Mammary microvascular endothelial cell (primary cell): ENCODE measurements at places on chromosomes 13 and 19. TPM values are rescaled to one million over a fixed set of nuclear protein-coding genes. Genes with fewer than 3 reads are reported as not detected.

Gene TMEM190
- total RNA-seq = not detected in 2 replicates

Gene ZSCAN4
- total RNA-seq = not detected in 2 replicates

Gene OVOL3
- total RNA-seq = not detected in 2 replicates

Gene ZNF8
- total RNA-seq = 3.1 and 3.5 TPM in 2 replicates

Gene GNG7
- 0.25 and 0.33 TPM in 2 replicates for total RNA-seq

Gene LRRC63
- 0.44 TPM in 1 of 2 replicates, not detected in the other for total RNA-seq

Gene ZNF221
- 2.4 and 3.3 TPM in 2 replicates for total RNA-seq

Gene ZNF440
- 3.6 and 5.1 TPM in 2 replicates for total RNA-seq

Gene KLK15
- total RNA-seq = not detected in 2 replicates

Gene ZNF101
- 7.2 and 9.6 TPM in 2 replicates for total RNA-seq

Gene GNG8
- not detected in 2 replicates for total RNA-seq

Gene CYP4F12
- total RNA-seq = not detected in 2 replicates

Gene AMER2
- total RNA-seq = not detected in 2 replicates

Gene MAMSTR
- total RNA-seq = 0.67 and 1.6 TPM in 2 replicates

Gene CCDC194
- not detected in 2 replicates for total RNA-seq

Gene ATP4A
- not detected in 2 replicates for total RNA-seq

Gene CLEC11A
- total RNA-seq = 11.5 and 19.5 TPM in 2 replicates

Gene MBD3L3
- not detected in 2 replicates for total RNA-seq

Gene NEK3
- total RNA-seq = 7.9 and 10.7 TPM in 2 replicates

Gene PTPRH
- total RNA-seq = 3.1 and 5.3 TPM in 2 replicates

Gene PABPC3
- total RNA-seq = under 0.01 and 0.05 TPM in 2 replicates

Gene PCDH8
- not detected in 2 replicates for total RNA-seq

Gene C1QTNF9B
- total RNA-seq = not detected in 2 replicates

Gene B3GNT8
- total RNA-seq = 0.87 and 1.5 TPM in 2 replicates

Gene ERICH6B
- not detected in 2 replicates for total RNA-seq

Gene ZIC2
- 0.07 TPM in 1 of 2 replicates, not detected in the other for total RNA-seq

Gene MEIOSIN
- total RNA-seq = not detected in 2 replicates

Gene IRGC
- total RNA-seq = not detected in 2 replicates

Gene ZNF547
- total RNA-seq = 0.53 and 1.6 TPM in 2 replicates

Gene CABP5
- total RNA-seq = not detected in 2 replicates

Gene NTN5
- 0.07 TPM in 1 of 2 replicates, not detected in the other for total RNA-seq

Gene TTYH1
- not detected in 2 replicates for total RNA-seq

Gene FCHO1
- total RNA-seq = 0.87 and 3.3 TPM in 2 replicates

Gene TMPRSS9
- not detected in 2 replicates for total RNA-seq

Gene LINGO3
- not detected in 2 replicates for total RNA-seq

Gene ZNF419
- 4.2 and 9.5 TPM in 2 replicates for total RNA-seq

Gene FGF9
- total RNA-seq = not detected in 2 replicates

Gene NLRP5
- total RNA-seq = not detected in 2 replicates

Gene IZUMO4
- 0.20 and 0.25 TPM in 2 replicates for total RNA-seq

Gene CRLF1
- 0.53 and 0.69 TPM in 2 replicates for total RNA-seq

Gene CPB2
- total RNA-seq = not detected in 2 replicates
